Suppressor macrophage treated with lipopolysaccharide for 4 hours (primary cell): ENCODE measurements at places on chromosomes 5 and 9.

GRCh38 chr5:69364414-69364813 is 4.9 kb downstream of the AK6 start:
- DNase-seq = peak; percentile 12

DNA sequence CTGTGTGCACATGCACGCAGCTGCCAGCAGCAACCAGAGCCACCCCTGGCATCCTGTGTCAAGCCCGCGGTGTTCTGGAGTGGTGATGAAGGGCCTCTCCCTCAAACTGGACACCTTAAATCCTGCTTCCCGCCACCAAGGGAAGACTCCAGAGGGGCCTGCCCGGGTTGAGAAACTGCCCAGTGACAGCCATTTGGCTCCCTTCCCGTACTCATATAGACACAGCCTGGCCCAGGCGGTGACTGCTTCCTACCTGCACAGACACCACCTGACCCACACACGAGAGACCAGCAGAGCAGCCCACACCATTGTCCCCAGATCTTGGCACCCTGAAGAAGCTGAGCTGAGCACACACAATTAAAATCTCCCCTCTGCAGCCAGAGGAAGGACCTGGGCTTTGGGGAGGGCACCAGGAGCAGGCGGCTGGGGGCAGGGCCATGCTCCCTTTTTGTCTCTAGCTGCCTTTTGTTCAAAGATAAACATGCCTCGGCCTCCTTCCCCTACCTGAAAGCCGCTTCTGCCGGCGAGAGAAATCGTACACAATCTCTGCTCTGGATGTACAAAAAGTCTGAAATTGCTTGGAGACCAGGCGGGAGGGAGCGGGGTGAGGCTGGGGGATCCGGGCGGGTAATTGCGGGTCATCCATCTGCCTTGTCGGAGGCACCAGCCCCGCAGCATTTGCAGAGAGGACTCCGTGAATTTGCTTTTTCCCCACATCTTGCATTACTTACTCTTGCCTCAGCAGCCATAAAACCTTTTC is 78.4 kb downstream of the TSPAN17 start:
- no peak for DNase-seq

- peak; percentile 35 for DNase-seq
Observed at GRCh38 chr9:96232539-96233241, 69.3 kb downstream of the HSD17B3 start.

- no peak for DNase-seq
Observed at GRCh38 chr9:129594632-129595031, 26.3 kb downstream of the C9orf50 start.

DNA sequence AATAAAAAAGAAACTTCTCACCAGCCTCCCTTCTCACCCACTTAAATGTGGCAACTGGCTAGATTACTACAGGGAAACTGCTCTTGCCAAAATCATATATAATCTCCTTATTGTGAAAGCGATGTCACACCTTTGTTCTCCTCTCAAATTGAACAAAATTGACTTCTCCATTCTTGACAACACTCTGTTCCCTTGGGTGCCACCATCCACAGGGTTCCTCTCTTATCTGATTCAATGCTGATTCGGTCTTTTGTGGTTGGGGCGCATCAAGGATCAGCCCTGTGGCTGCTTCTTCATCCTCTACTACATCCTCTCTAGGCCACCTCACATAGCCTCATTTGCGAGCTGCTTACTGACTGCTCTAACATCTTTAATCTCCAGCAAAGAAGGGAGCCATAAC is 86.1 kb downstream of the EDIL3 start:
- DNase-seq = no peak

DNA sequence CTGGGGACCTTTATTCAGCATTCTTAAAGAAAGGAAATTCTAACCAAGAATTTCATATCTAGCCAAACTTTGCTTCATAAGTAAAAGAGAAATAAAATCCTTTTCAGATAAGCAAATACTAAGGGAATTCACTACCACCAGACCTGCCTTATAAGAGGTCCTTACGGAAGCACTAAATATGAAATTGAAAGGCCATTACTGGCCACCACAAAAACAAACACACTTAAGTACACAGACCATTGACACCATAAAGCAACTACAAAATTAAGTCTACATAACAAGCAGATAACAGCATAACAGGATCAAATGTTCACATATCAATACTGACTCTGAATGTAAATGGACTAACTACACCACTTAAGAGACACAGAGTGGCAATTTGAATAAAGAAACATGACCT is 361.4 kb upstream of the POU5F2 start:
- DNase-seq = no peak

DNA sequence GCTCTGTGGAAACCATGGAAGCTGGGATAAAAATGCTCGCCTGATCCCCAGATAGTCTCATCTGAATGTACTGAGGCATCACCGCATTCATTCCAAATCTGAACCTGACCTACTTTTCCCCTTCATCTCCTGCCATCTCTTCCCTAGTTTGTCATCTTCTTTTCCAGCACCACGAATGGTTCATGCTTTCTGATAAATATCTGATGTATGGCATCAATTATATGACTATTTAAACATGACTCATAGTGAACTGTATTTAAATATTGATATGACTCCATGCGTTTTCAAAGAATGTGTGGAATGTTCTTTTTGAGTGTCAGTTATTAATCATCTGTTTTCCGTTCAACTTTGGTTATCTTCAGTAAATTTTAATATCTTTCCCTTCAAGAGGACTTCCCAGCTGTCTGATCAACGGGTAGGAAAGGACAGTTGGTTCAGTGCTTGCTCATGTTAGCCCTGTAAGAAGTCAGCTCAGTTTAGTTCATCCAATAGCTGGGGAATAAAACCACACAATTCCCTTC is 21.1 kb downstream of the BASP1 start:
- no peak for DNase-seq

GRCh38 chr5:51997949-51998348 is 614.7 kb downstream of the ISL1 start:
- no peak for DNase-seq

DNA sequence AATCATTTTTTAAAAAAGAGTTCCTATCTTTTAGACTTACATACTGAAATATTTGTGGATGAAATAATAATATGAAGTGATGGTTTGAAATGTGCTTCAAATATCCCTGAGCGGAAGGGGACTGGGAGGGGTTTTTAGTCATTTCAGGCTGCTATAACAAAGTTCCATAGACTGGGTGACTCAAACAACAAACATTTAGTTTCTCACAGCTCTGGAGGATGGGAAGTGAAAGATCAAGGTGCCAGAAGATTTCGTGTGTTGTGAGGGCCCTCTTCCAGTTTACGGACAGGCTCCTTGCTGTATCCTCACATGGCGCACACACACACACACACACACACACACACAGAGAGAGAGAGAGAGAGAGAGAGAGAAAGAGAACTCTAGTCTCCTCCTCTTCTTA is 27.1 kb upstream of the TEX10 start:
- no peak for DNase-seq

DNA sequence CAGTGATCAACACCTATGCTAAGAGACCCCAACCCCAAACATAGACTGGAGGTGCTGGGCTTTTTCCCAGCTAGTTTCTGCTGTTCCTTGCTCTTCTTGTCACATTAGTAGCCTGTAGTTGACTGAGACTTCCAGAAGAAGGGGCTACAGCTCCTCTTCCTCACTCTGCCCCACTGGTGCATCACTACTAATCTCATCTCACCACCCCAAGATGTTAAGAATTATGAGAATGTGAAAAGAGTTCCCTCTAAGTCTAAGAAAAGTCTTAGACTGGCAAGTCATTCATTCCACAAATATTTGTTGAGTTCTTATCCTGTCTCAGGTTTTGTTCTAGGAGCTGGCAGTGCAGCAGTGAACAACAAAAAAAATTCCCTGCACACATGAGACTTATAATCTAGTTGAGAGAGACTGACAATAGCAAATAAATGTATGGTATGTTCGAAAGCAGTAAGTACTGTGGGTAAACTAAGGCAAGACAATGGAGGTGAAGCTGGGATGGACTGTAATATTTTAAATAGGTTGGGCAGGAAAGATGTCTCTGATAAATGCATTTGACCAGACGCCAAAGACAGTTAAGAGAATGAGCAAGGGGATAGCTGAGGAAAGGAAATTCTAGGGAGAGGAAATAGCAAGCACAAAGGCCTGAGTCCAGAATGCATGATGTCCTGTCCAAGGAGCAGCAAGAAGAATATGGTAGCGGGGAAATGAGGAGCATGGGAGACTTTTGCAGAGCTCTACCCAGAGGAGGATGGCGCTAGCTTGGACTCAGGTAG is 92.3 kb downstream of the PTCD2 start:
- no peak for DNase-seq

GRCh38 chr9:131480258-131480657 is 22.5 kb upstream of the POMT1 start:
- no peak for DNase-seq

- DNase-seq = no peak
Observed at GRCh38 chr5:44795496-44795895, 13.3 kb upstream of the MRPS30 start.

GRCh38 chr9:32011049-32011448 is 373.4 kb upstream of the ACO1 start:
- DNase-seq = no peak

DNA sequence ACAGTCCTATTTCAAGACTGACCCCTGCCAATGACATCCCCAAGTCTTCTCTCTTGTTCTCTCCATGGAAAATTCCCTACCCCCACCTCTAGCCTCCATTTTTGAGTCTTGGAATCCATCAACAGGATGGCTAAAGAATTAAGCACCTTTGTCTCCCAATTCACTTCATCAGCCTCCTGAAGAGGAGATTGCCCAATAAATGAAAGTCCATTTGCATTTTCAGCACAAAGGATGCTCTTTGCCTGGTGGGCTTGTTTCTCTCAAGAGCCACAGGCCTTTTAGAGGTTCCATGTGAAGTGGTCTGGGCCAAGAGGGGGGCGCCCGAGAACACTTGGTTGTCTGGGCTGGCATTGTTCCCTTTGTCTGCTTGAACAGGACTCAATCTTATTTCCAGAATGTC is 12.6 kb downstream of the HSD17B3 start:
- DNase-seq = no peak

GRCh38 chr5:168948746-168949145 is 352.2 kb downstream of the SLIT3 start:
- DNase-seq = no peak

DNA sequence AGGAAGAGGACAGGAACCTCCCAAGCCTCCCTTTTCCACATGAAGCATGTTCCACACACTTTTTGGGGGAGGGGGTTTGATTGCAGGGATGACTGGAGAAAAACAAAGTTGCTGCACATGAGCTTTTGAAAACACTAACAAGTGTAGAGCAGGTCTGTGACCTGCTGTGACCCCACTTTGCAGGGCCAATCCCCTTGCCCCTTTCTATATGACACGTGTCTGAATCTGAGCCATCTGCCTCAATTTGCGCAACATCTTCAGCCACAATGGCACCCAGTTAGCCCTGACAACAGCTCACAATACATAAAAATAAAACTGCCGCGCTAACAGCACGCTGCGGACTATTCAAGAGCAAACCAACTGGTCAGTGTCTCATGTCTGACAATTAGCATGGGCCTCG is 227.8 kb upstream of the TBCA start:
- peak; percentile 10 for DNase-seq

GRCh38 chr9:93196096-93197055 is 12.4 kb downstream of the WNK2 start:
- no peak for DNase-seq

- no peak for DNase-seq
Observed at GRCh38 chr5:54446379-54446732, 9.1 kb upstream of the HSPB3 start.

DNA sequence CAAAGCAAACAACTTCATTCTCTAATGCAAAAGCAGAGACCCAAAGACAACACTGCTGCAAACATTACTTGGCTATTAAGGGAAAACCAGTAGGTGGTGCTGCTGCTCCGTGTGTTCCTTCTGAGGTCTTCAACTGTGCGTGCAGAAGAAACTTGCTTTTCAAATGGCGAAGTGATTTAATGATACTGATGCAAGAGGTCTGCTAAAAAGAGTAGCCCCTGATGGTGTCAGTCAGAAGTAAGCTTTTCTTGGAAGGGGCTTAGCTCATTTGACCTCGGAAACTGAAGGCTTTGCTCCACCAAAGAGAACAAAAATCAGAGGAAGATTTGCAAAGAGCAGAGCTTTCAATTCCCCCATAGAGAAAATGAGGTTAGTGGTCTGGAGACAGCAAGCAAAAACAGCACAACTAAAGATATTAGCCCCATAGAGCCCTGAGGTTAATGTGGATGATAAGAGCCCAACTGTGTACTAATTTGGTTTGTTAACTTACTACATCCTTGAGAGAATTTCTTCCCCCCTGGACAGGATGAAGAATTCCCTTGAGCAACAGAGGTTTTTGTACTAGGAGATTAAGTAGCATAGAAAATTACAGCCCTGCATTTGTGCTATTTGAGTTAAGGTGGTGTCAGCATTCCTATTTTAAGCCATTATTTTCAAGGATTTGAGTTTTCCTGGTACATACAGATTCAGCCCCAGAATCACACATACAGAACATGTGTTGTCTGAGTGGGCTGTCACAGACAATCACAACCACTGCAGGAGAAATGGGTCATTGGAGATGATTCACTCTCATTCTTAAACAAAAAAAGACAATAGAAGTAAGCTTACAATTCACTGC is 153.2 kb upstream of the C9orf72 start:
- peak; percentile 85 for DNase-seq

DNA sequence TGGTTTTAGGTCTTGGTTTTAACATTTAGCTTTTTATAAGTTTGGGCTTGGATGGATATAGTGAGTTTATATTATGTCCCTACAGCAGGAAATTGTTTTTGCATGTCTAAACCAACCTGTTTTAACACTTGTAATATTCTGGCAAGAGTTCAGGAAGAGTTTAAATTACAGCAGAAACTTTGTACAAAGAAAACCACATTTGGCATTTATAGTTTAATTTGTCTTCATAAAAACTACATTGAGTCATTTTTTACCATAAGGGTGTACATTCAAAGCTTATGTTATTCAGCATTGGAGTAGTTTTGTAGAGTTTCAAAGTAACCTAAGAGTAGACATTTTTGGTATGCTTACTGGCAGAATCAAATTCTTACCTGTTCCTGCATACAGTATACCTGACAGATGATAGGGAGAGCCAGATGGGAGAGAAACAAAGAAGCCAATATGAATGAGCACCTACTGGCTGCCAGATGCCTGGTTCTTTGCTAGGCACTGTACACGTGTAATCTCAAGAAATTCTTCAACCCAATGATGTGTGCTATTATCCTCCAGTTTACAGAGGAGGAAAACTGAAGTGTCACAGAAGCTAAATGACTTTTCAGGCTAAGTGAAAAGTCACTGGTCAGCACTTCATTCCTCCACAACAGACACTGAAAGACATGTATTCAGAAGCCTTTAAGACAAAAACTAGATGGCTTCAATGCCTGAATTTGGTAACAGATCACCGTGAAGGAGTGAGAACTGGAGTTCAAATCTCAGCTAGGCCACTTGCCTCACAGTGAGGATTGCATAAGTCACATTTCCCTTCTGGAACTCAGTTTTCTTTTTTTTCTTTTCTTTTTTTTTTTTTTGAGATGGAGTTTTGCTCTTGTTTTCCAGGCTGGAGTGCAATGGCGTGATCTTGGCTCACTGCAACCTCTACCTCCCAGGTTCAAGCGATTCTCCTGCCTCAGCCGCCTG is 25.9 kb upstream of the ECM2 start:
- no peak for DNase-seq

DNA sequence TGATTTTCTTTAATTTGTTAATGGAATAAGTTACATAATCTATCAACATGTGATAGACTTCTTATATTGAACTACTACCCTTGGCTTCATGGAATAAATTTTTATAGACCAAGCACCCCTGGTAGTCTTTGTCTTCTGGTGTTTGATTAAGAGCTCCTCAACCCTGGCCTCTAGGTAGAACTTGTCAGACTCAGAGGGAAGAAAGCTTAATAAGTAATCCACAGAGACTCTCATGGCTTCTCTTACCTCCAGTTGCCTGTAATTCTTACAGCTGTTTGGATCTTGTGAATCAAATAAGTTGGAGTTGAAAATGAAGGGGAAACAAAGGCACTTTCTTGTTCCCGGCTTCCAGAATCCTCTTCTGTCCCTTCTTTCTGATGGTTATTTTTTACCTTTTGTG is 7.0 kb upstream of the GPR21 start:
- no peak for DNase-seq
